ENCODE measurements at places on chromosomes 12 and 14.

- DNase-seq = no peak
Observed at GRCh38 chr12:93705237-93705636, 28.1 kb downstream of the CRADD start.

- no peak for DNase-seq
Observed at GRCh38 chr12:62977883-62978282, 42.9 kb upstream of the PPM1H start.

GRCh38 chr12:57152639-57153038 lies 5.2 kb upstream of the LRP1-AS start:
- DNase-seq = no peak

DNA sequence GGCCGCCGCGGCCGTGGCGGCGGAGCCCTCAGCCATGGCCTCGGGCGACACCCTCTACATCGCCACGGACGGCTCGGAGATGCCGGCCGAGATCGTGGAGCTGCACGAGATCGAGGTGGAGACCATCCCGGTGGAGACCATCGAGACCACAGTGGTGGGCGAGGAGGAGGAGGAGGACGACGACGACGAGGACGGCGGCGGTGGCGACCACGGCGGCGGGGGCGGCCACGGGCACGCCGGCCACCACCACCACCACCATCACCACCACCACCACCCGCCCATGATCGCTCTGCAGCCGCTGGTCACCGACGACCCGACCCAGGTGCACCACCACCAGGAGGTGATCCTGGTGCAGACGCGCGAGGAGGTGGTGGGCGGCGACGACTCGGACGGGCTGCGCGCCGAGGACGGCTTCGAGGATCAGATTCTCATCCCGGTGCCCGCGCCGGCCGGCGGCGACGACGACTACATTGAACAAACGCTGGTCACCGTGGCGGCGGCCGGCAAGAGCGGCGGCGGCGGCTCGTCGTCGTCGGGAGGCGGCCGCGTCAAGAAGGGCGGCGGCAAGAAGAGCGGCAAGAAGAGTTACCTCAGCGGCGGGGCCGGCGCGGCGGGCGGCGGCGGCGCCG lies 381 bp downstream of the YY1 start:
- DNase-seq = no peak

DNA sequence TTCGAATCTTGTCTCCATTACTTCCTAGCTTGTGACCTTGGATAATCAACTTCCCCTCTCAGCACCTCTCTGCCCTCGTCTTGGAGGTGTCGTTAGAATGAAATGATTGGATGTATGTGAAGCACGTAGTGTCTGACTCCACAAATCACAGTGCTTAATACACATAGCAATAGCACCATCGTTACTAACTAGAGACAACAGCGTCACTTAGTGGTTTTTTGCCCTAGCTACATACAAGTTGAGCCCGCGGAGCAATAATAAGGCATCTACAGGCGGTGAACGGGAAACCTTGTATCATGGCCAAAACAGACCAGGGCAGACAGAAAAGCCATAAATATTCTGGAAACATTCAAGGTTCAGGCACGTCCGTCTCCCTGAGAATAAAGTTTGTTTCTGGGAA lies 154.9 kb downstream of the ASCL4 start:
- no peak for DNase-seq

DNA sequence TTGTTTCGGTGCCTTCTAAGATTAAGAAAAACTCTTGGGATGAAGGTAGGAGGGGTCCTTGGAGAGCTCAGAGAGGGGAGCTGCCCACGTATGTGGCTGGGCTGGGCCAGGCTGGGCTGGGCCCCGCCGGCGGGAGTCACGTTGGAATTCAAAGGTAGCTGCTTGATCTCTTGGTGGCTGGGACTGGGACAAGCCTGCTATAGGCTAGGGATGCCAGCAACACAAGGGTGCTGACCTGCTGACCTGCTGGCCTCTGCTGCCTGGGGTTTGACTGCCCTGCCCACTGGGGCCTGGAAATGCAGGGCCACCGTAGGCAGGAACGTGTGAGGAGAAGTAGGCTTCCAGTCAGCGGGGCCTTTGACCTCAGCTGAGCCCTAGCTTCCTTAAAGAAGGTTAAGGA lies 52.8 kb upstream of the GTF2A1 start:
- no peak for DNase-seq

GRCh38 chr12:128825835-128826234 lies 2.1 kb upstream of the SLC15A4 start:
- no peak for DNase-seq

- no peak for DNase-seq
Observed at GRCh38 chr14:103700753-103701490, 14.3 kb downstream of the XRCC3 start.

GRCh38 chr14:101071493-101071906 lies 168.0 kb upstream of the RTL1 start:
- DNase-seq = no peak

DNA sequence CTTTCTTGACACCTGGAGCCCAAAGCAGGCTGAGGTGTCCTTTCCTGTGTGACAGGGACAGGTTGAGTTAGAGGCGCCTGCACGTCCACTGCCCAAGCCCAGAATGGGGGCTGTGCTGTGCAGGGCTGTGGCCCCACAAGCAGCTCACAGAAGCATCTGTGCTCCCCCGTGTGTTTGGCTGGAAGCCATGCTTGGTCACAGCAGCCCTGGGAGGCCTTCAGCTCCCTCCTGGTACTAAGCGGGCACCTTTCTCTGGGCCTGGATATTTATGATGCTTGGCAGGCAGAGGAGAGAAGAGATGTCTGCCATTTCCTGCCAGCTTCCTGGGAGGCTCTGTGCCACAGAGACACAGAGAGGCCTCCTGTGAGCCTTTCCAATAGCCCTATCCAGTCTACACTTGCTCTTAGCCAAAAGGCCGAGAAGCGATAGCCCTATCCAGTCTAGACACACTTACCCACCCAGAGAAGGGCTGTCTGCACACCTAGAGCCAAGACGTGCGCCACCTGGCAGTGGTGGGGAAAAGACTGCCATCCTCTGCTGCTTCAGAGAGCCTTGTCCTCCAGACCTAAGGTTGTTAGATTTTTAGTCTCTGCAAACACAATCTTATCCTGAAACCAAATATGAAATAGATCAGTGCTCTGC lies 117.4 kb downstream of the GCH1 start:
- DNase-seq = no peak

DNA sequence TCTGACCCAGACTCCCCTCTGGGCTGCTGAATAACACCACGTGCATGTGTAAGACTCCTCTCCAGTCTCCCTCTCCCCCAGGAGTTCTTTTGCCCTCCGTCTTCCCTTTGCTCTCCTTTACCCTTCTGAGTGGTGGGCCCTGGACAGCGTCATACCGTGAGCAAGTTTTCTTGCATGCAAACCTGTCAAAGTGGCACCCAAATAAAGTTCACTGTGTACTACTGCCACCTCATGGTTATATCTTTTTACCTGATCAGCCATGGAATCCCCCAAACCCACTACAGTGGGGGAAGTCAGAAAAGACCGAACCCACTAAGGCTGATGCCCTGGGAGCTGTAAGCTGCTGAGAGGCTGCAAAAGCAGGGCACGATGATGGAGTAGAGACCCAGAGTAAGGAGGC lies 131.1 kb upstream of the VRK1 start:
- no peak for DNase-seq

- DNase-seq = no peak
Observed at GRCh38 chr12:76863005-76863670, 15.7 kb downstream of the CSRP2 start.

- no peak for DNase-seq
Observed at GRCh38 chr14:60970146-60970545, 10.7 kb downstream of the TRMT5 start.

GRCh38 chr12:16348435-16349130 lies 1.1 kb downstream of the MGST1 start:
- DNase-seq = no peak

- DNase-seq = no peak
Observed at GRCh38 chr14:44347316-44347715, 159.8 kb downstream of the FSCB start.

DNA sequence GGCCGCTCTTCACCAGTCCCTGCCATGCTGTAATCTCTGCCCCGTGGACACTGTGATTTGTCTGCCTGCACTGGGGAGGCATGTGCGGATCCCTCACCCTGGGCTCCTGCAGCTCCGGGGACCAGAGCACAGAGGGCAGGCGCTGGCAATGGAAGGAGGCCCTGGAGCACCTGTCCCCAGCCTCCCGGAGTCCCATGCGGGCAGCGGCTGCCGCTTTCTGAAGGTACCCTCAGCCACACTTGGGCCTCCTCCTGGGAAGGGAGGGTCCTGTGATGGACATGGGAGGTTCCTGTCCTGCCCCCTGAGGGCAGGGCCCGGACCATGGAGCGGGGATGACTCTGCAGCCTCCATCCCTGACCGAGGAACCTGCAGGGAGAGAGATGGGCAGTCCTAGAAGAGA lies 297.4 kb upstream of the SFSWAP start:
- no peak for DNase-seq

- DNase-seq = no peak
Observed at GRCh38 chr12:65935906-65936901, 111.9 kb downstream of the HMGA2 start.

DNA sequence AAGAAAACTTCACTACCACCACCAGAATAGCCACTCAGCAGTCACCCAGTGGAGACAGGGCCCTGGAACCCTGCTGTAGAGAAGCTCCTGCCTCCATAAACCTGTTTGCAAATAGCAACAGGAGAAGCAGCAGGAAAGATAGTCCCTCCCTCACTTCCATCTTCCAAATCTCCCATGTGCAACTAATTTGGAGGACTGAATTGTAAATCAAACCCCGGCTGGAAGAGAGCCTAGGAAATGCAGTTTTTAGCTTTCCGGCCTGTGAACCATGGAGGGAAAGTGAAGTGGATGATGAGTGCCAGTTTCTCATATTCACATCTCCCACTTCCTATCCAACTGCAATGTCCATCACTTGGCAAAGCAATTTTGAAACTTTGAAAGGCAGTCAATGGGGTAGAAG lies 167.2 kb upstream of the FRMD6 start:
- DNase-seq = no peak

GRCh38 chr14:50619569-50620141 lies 48.5 kb downstream of the SAV1 start:
- no peak for DNase-seq

GRCh38 chr14:23600806-23601205 lies 22.2 kb upstream of the JPH4 start:
- DNase-seq = no peak

- no peak for DNase-seq
Observed at GRCh38 chr14:70268760-70269159, 80.0 kb upstream of the SLC8A3 start.

- DNase-seq = no peak
Observed at GRCh38 chr14:51242545-51243490, 2.8 kb downstream of the TMX1 start.

DNA sequence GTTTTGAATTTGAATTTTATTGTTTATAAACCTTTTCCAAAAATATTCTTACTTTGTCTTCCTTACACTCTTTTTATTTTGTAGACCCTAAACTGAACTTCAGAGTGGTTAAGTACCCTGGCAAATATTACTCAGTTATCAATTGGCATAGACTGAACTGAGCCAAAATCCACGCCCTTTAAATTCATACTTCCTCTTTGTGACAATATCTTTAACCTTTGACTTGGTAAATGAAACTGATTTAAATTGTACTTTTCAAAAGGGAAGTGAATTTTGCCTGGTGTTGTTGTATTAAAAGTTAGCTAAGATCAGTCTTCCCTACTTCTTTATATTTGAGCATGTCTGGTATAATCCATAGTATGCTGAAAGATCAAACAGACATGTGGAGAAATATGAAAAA lies 184.3 kb upstream of the USP15 start:
- no peak for DNase-seq

GRCh38 chr12:116382686-116383530 lies 105.4 kb upstream of the MED13L start:
- no peak for DNase-seq

DNA sequence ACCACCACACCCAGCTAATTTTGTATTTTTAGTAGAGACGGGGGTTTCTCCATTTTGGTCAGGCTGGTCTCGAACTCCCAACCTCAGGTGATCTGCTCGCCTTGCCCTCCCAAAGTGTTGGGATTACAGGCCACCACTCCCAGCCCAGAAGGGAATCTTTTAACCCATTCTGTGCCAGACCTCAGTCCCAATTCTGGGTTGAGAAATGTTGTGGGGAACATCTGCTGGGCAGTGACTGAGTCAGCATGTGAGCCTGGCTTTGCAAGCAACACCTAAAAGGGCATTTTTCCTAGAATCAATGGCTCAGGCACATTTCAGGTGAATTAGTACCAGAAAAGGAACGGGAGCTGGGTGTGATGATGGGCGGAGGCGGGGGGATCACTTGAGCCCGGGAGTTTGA lies 7.6 kb upstream of the SPATS2 start:
- DNase-seq = no peak

DNA sequence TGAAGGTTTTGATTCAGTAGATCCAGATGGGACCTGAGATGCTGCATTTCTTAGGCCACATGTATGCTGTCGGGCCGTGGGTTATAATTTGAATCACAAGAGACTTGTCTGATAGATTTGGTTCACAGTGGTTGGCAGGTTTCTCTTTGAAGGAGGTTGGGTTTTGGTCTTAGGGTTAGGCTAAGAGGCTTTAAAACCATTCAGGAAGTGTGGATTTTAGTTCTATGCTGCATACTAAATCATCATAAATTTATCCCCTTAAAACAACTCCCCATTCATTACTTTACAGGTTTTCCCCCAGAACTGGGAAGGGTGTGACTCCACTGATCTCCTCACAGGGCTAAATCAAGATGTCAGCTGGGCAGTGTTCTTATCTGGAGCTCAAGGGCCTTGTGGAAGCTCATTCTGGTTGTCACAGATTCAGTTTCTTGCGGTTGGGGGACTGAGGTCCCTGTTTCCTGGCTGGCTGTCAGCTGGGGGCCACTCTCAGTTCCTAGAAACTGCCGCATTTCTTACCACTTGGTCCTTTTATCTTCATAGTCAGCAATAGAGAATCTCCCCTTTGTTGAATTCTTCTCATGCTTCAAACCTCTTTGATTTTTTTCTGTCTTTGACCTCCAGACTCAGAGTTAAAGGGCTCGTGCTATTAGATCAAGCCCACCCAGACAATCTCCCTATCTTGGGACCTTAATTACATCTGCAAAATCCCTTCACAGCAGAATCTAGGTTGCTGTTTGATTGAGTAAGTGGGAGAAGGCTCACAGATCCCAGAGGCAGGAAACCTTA lies 20.6 kb upstream of the PCNX1 start:
- no peak for DNase-seq

DNA sequence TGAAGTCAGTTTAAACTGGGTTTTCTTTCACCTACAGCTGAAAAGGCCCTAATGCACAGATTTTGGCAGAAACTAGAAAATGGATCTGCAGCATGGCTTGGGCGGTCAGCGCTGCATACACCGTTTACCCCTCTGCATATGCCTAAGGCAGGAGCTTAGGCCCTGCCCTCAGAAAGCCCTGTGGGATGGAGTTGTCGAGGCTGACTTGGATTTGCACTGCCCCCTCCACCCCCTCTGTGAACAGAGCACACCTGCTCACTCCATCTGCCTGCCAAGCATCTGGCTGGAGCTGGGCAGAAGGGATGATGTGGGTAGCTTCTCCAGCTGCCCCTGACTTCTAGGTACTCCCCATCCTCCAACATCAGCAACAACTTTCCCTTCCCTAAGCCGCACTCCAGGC lies 41.9 kb downstream of the TTC7B start:
- no peak for DNase-seq

DNA sequence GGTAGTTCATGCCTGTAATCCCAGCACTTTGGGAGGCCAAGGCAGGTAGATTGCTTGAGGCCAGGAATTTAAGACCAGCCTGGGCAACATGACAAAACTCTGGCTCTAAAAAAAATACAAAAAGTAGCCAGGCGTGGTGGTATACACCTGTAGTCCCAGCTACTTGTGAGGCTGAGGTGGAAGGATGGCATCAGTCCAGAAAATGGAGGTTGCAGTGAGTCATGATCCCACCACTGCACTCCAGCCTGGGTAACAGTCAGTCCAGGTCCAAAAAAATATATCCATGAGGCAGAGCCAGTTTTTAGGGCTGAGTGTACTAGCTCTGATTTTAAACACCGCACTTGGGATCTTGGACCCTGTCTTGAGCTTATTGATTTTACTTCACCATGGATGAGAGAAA lies 30.6 kb upstream of the FICD start:
- DNase-seq = no peak
